ENCODE measurements at places on chromosomes 2 and 18.

DNA sequence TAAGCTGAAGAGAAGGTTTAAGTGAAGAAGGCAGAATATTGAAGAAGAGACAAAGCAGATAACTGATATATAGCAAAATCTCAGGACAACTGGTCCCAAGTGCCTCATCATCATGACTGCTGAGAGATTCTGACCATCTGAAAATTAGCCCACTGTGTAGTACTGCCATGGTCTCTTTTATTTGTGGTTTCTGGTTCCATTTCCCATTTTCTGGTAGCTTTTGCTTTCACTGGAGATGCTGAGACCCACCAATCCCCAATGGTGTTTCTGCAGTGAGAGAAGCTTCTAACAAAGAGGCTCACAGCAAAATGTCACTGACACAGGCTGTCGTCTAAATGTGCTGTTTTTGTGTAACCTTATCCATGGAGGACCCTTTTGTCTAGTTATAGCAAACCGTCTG, 79.5 kb downstream of the TMEM163 start:
- DNase-seq = no peak

- DNase-seq = no peak
Observed at GRCh38 chr18:71678144-71678543, 866.0 kb downstream of the CBLN2 start.

DNA sequence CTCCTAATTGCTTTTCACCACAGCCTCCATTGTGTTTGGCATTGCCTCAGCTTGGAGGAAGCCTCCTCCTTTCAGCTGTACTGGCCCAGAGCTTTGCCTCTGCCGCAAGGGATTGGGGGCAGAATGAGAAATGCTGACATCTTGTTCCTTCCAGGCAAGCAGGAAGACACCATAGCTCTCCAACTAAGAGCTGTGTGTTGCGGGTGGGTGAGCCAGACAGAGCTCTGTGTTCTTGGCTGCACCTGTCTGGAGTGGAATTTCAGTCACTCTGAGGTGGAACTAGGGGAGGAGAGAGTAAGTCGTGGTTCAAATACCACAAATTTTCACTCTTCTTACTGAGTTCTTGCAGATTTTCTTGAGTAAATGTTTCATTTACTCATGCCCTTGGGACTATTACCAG, 36.6 kb upstream of the KCNF1 start:
- no peak for DNase-seq

DNA sequence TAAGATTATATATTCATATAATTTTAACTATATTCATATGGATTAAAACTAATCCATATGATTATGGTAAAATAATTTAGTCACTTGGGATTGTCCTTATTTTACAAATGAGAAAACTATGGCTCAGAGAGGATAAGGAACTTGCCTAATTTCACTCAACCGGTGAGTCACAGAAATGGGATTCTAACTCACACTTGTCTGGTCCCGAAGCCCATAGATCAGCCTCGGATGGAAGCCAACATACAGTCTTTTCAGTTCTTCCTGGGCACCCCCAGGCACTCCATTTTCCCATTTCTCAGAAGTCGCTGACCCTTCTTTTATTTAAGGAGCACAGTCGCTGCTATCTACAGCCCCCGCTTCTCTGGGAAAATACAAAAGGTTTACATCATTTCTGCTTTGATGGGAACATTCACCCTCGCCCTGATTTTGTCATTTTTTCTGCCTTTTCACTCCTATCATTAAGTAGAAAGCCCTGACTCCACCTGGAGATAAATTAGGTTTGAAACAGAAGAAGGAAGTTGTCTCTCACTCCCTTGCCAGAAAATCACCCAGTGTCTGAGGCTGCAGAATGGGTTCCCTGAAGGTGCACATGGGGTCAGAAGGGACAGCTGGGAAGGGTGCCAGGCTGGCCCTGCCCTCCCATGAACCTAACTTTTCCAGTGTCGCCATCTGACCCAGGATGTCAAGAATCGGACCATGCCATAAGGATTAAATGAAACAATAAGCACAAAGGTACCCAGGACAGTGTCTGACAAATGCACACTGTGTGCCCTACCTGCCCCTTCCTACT, 36.6 kb downstream of the CYP1B1 start:
- no peak for DNase-seq

DNA sequence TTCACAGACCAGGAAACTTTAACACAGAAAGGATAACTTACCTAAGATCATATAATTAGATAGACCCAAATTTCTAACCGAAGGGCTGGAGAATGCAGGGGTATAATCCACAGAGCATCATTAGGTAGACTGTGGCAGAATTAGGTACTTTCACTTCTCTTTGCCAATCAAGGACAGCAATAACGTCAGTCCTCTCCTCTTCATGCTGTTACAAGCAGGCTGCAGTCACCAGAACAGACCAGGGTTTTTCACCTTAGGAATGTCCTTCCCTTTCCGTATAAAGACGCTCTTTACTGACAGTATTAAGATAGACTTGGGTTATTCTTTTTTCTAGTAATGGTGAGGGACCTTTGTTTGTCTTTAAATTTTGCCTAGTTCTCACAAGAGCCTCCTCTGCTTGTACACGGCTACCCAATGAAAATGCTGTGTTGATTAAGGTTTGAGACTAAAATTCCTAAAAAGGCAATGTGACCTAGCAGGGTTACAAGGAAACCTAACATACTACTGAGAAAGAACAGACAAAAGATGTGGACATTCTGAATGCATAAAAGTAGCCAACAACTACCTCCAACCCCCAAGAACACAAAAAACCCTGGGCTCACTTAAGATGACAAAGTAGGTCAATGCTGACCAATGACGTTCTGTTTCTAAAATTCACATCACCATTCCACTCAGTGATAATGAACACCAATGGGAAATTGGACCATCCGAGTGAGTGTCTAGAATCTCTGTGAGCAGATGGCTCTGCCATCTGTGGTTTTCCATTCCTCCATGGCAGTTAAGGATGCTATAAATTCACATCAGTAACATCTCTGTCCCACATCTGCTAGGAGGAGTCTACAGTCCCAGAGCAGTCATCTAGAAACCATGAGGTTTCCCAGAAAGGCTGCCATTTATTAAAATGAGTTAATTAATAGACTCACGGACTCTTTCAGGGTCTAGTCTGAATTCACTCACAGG, 2.1 kb downstream of the PDIA6 start:
- no peak for DNase-seq

DNA sequence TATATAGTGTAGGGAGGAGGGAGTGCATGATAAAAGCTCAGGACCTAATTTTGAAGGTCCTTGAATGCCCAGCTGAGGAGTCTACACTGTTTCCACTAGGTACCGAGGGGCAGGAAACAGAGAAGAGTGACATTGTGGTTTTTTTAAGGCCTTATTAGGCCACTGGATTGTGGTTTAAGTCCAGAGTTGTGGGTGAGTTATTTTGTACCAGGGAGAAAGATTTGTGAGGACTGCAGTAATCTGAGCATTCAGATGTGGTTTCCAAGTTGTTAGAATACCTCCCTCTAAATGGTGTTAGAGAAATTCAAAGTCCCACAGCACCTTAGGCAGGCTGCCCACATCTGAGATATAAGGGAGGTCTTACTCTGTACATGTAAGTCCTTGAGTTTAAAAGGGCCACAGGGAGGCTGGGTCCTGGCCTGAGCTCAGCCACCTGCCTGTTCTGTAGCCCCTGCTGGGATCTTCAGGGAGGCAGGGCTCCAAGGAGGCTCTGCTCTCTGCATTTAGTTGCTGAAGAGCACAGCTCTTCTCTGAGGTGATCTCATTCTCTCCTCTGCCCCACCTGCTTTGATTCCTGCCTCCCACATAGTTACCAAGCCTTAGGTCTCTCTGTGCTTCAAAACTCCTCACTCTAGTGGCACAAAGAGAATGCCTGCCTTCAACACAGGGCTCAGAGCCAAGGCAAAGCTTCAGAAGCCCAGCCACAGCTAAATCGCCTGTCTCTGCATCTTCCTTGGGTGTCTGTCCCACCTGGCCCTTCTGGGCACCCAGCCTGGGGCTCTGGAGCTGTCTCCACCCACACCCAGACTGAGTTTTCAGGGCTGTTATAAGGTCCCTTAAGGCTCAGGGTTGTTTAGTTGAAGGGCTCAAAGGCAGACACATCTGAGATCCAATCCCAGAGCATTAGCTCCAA, 88.1 kb downstream of the VSNL1 start:
- DNase-seq = no peak

DNA sequence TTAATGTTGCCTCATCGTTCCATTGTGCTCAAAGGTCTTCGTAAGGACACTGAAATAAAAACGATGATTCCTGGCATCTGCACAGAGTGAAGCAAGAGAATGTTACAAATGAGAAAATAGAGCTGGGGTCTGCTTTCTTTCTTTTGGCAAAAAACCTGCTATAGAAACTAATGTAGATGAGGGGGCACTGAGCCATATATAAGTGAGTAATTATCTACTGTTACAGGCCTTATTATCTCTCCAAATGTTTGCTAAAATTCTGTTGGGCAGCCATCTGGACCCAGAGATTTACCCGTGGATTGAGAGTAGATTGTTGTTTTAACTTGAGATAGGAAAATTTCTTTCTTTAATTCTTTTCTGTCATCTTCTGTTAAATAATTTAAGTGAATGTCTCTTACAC, 472.5 kb upstream of the PIK3C3 start:
- DNase-seq = no peak

GRCh38 chr2:225994748-225995405, 595.4 kb downstream of the NYAP2 start:
- DNase-seq = no peak

GRCh38 chr18:45569566-45570275, 45.6 kb upstream of the SLC14A2 start:
- no peak for DNase-seq

GRCh38 chr2:164620873-164621763, at the start of gene GRB14:
TSS of gene GRB14 (minus strand) at chr2:164621482. CDS start at chr2:164621309, 173 bp downstream.
- no peak for DNase-seq

DNA sequence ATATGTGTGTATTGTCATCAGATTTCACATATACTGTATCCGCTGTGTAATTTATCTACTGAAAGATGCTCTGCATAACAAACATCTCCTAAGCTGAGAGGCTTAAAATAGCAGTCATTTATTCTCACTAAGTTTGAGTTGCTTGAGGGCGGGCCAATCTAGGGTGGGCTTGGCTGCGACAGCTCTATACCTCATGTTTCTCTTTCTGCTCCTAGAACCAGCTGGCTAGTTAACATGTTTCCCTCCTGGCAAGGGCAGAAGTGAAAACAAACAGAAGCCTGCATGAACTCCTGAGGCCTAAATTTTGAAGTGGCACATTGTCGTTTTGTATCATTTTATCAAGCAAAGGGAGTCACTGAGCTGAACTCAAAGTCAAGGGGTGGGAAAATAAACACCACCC, 585.0 kb upstream of the VRK2 start:
- no peak for DNase-seq

GRCh38 chr2:171584001-171584400, 61.7 kb downstream of the CYBRD1 start:
- DNase-seq = no peak
